SK-N-SH (cell line): ENCODE measurements at places on chromosomes 16 and 17. TPM values are rescaled to one million over a fixed set of nuclear protein-coding genes. Genes with fewer than 3 reads are reported as not detected.

DNA sequence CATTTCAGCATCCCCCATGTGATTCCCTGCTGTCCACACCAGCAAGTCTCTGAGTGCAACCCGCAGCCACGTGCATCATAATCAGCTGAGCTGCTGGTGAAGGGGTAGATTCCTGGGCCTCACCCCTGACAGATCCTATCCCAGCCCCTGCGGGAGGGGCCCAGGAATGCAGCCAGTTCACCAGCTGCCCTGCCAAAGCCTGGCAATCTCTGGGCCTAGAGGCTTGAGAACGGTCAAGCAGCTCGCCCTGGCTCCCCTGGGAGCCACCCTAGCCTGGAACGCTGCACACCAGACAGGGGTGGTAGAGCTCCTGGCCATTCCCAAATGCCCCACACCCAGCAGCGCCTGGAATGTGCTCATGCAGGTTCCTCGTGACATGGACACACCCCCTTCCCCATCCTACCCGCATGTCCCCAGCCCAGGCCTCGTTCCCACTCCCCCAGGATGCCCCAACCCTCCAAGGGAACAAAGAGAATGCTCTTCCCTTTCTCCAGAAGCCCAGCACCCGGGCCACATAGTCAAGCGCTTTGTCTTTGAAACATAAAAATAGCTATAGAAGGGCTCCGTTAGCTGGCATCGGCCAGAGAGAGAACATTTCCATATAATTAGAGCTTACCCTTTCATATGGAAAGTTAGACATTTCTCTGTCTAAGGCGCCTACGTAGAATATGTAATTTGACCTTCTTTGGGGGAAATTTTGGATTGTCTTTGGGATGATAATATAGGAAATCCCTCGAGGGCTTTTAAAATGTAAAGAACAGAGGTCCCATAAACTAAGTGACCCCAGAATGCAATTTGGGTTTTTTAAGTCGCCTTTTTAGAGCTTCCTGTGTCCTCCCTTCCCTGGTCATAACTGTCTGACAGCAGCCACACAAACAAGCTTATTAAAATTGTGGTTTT is 3.4 kb downstream of the CEP295NL start:
- H3K4me1 ChIP-seq: no peaks in the 10 kb centered on the region
- H3K27me3 ChIP-seq: no peaks in the 10 kb centered on the region
- peaks cover 19% of the 10 kb centered on the region for H3K36me3 ChIP-seq
- no peak overlapping the region for H3K4me3 ChIP-seq
- DNase-seq: peak; percentile 62

- DNase-seq: no peak
- H3K27me3 ChIP-seq: no peaks in the 10 kb centered on the region
- no peaks in the 10 kb centered on the region for H3K4me1 ChIP-seq
Measured at GRCh38 chr16:89534252-89534756, 26.1 kb downstream of the SPG7 start.

DNAI2 gene
- polyA plus RNA-seq: not detected in 2 replicates

DNA sequence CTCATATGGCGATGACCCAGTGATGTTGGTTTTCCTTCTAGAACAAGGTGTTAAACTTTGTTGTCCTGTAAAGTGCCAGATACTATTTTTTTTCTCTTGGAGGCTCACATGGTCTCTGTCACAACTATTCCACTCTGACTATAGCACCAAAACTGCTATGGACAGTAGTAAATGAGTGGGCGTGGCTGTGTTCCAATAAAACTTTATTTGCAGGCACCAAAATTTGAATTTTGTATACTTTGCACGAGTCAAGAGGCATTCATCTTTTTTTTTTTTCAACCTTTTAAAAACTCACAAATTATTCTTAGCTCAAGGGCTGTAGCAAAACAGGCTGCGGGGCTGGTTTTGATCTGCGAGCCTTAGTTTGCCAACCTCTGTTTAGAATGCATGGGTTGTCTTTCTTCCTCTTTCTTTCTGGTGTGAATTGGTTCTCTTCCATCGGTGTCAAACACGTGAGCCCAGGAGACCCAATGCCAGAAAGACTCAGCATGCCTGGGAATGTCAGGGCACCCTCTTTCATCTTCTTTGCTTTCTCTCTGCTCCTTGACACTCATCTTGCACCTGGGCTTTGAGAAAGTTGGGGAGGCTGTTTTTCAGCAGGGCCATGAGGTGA is 2.1 kb downstream of the SYT17 start:
- no peak for DNase-seq
- H3K27me3 ChIP-seq: peaks cover 15% of the 10 kb centered on the region
- H3K27ac ChIP-seq: no peak overlapping the region
- H3K36me3 ChIP-seq: no peaks in the 10 kb centered on the region

- H3K36me3 ChIP-seq: no peaks in the 10 kb centered on the region
- DNase-seq: no peak
- H3K27ac ChIP-seq: no peak overlapping the region
- H3K4me3 ChIP-seq: no peak overlapping the region
- H3K4me1 ChIP-seq: no peaks in the 10 kb centered on the region
Measured at GRCh38 chr16:10332241-10332640, 53.6 kb upstream of the ATF7IP2 start.

- no peaks in the 10 kb centered on the region for H3K36me3 ChIP-seq
- H3K4me1 ChIP-seq: no peaks in the 10 kb centered on the region; the same call in 1 of the 2 replicates
- no peak overlapping the region for H3K27ac ChIP-seq
Measured at GRCh38 chr17:9421525-9421924, 154.1 kb downstream of the STX8 start.

MVD gene
- polyA plus RNA-seq: 14.7 and 15.7 TPM in 2 replicates

PLCG2 gene
- polyA plus RNA-seq: 0.08 and 0.23 TPM in 2 replicates

GRCh38 chr17:83005639-83006038 is 73.8 kb upstream of the METRNL start:
- no peaks in the 10 kb centered on the region for H3K4me1 ChIP-seq
- H3K27me3 ChIP-seq: no peaks in the 10 kb centered on the region
- DNase-seq: peak; percentile 30
- no peak overlapping the region for H3K27ac ChIP-seq
- H3K36me3 ChIP-seq: peaks cover 14% of the 10 kb centered on the region; the same call in 1 of the 2 replicates

KRTAP4-5 gene
- polyA plus RNA-seq: not detected in 2 replicates

CHST5 gene
- 0.18 and 0.49 TPM in 2 replicates for polyA plus RNA-seq

TBC1D3K gene
- polyA plus RNA-seq: not detected in 2 replicates

GRCh38 chr17:38732376-38733281 is 2.5 kb downstream of the CISD3 start:
- no peaks in the 10 kb centered on the region for H3K27me3 ChIP-seq
- 0 out of 2 replicates have a peak overlapping the region, but pooled peaks have one; percentile 12 for H3K27ac ChIP-seq
- peaks cover 30% of the 10 kb centered on the region; the same call in 1 of the 2 replicates for H3K36me3 ChIP-seq
- H3K4me3 ChIP-seq: no peak overlapping the region
- H3K4me1 ChIP-seq: peaks cover 67% of the 10 kb centered on the region; the same call in 1 of the 2 replicates

C17orf67 gene
- polyA plus RNA-seq: 1.6 and 1.7 TPM in 2 replicates

DNA sequence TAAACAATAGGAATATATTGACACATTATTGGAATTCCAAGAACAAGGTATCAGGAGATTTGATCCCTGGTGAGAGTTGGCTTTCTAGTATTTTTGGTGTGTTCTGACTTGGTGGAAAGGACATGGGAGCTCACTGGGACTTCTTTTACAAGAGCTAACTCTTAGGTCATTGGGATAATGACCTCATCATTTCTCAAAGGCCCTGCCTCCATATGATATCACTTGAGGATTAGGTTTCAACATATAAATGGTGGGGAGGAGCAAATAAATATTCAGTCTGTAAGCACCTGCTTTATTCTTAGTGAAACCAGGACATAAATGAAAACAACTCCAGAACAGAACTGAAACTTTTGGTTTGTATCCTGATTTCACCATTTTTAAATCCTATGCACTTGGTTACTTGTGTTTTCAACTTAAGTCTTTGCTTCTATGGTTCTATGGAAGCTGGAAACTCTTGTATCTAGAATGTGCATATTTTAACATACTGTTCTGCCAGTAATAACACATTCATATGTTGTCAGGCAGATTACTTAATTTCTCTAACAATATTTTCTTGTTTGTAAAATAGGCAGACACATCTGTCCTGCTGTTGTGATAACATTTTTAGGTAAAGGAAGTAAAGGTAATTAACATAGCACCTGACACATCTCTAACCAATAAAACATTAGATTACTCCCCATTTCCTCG is 1527.7 kb upstream of the CDH8 start:
- no peak overlapping the region for H3K27ac ChIP-seq
- no peaks in the 10 kb centered on the region for H3K4me1 ChIP-seq
- H3K36me3 ChIP-seq: no peaks in the 10 kb centered on the region

GRCh38 chr17:40558300-40558889 is 6.9 kb downstream of the CCR7 start:
- DNase-seq: no peak
- no peaks in the 10 kb centered on the region for H3K36me3 ChIP-seq
- peaks cover 7% of the 10 kb centered on the region; the same call in 1 of the 2 replicates for H3K27me3 ChIP-seq
- no peaks in the 10 kb centered on the region; the same call in 1 of the 2 replicates for H3K4me1 ChIP-seq

GRCh38 chr17:4006165-4006589 is 41.9 kb upstream of the ATP2A3 start:
- peaks cover 21% of the 10 kb centered on the region for H3K36me3 ChIP-seq
- no peak overlapping the region for H3K4me3 ChIP-seq
- no peak for DNase-seq
- H3K27ac ChIP-seq: no peak overlapping the region
- no peaks in the 10 kb centered on the region for H3K27me3 ChIP-seq

EVPL gene
- polyA plus RNA-seq: 0.15 and 0.23 TPM in 2 replicates

DNA sequence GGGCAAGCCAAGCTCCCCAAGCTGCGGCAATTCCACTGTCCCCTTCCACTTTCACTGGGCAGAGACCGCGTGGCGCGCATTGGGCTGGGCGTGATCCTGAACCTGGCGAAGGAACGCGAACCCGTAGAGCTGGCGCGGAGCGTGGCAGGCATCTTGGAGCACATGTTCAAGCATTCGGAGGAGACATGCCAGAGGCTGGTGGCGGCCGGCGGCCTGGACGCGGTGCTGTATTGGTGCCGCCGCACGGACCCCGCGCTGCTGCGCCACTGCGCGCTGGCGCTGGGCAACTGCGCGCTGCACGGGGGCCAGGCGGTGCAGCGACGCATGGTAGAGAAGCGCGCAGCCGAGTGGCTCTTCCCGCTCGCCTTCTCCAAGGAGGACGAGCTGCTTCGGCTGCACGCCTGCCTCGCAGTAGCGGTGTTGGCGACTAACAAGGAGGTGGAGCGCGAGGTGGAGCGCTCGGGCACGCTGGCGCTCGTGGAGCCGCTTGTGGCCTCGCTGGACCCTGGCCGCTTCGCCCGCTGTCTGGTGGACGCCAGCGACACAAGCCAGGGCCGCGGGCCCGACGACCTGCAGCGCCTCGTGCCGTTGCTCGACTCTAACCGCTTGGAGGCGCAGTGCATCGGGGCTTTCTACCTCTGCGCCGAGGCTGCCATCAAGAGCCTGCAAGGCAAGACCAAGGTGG is 9.8 kb downstream of the SARM1 start:
- no peak overlapping the region for H3K4me3 ChIP-seq
- DNase-seq: no peak
- H3K27me3 ChIP-seq: no peaks in the 10 kb centered on the region
- H3K4me1 ChIP-seq: peaks cover 7% of the 10 kb centered on the region; the same call in 1 of the 2 replicates
- no peak overlapping the region for H3K27ac ChIP-seq
- peaks cover 4% of the 10 kb centered on the region; the same call in 1 of the 2 replicates for H3K36me3 ChIP-seq

DNA sequence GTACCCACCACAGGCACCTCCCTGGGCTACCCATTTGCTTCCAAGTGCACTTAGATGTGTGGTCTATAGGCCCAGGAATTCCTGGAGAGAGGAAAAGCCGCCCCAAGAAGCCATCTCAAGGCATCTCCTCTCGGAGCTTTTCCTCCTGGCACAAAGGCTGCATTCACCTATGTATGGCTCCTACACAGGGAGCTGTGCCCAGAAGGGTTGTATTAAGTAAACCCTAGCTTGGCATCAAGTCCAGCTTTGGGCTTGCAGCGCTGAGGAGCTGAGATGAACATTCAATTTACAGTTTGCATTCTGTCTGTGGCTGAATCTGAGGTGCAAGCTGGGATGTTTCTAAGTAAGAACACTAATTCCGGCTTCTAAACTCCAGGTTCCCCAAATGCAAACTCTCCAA is 81.3 kb downstream of the CDYL2 start:
- no peak for DNase-seq
- H3K4me1 ChIP-seq: no peaks in the 10 kb centered on the region
- no peak overlapping the region for H3K4me3 ChIP-seq

DNA sequence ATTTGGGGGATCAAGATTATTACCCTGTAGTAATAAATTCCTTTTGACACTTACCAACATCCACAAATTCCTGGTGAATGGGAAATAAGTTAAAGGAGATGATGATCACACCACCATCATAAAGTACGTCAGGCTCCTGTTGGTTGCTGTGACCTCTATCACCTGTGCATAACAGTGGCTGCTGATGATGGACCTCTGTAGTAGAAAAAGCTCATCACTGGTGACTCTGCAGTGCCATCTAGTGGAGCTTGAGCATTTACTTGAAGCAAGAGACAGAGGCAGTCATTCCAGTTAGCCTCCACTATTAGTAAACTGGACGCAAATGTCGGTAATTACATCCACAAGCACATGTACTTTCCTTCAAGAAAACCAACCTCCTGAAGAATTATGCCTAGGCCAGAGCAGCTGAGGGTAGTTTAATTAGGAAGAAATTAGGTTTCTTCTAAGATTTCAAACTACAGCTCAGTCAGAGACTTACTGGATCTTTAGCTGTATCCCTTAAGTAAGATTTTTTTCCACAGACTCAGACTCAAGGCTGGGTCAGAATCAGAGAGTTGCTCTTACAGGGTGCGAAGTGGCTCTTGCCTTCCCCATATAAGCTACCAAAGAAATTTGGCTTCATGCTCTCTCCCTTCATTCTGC is 39.3 kb downstream of the CYB561 start:
- H3K27ac ChIP-seq: peak overlapping the region; percentile 84
- peaks cover 70% of the 10 kb centered on the region for H3K36me3 ChIP-seq
- no peaks in the 10 kb centered on the region for H3K27me3 ChIP-seq
- no peak overlapping the region for H3K4me3 ChIP-seq

ST6GALNAC2 gene
- polyA plus RNA-seq: 0.57 and 0.94 TPM in 2 replicates
